ENCODE measurements at places on chromosomes 2 and 18. TPM values are rescaled to one million over a fixed set of nuclear protein-coding genes. Genes with fewer than 3 reads are reported as not detected.
A peak's percentile ranks its signal among the peaks of the same experiment; 100 is the strongest.

GRCh38 chr18:11981543-11982366, 448 bp downstream of the IMPA2 start:
- peak; percentile 84 for DNase-seq

GRCh38 chr18:9741406-9741792, 33.3 kb downstream of the RAB31 start:
- DNase-seq = no peak

DNA sequence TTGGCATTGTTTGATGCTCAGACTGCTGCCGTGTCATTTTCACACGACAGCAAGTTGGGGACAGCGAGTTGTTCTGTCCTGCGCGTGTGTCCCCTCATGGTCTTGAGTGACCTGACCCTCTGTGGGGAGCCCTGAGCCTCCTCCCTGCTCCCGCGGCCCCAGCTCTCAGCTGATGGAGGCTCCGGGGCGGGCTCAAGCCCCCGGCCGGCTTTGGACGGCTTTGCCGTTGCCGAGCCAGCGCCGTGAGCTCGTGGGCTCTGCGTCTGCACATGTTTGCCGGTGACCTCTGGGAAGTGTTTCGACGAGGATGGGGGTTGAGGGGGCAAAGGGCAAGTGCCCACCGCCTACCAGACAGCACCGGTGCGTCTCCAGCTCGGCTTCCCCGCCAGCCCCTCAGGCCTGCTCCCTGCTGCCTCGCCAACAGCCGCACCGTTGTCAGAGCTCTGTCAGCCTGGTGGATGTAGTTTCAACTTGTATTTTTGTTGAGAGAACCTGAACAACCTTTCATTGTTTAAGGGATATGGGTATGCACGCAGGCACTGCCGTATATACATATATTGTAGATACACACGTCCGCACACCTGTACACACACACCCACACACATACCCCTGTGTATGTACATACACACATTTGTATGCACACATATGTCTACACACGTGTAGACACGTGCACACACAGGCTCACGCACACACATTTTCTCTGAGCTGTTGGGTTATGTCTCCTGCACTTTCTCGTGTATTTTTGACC, 13.7 kb downstream of the PDCD1 start:
- peak; percentile 44 for DNase-seq

DNA sequence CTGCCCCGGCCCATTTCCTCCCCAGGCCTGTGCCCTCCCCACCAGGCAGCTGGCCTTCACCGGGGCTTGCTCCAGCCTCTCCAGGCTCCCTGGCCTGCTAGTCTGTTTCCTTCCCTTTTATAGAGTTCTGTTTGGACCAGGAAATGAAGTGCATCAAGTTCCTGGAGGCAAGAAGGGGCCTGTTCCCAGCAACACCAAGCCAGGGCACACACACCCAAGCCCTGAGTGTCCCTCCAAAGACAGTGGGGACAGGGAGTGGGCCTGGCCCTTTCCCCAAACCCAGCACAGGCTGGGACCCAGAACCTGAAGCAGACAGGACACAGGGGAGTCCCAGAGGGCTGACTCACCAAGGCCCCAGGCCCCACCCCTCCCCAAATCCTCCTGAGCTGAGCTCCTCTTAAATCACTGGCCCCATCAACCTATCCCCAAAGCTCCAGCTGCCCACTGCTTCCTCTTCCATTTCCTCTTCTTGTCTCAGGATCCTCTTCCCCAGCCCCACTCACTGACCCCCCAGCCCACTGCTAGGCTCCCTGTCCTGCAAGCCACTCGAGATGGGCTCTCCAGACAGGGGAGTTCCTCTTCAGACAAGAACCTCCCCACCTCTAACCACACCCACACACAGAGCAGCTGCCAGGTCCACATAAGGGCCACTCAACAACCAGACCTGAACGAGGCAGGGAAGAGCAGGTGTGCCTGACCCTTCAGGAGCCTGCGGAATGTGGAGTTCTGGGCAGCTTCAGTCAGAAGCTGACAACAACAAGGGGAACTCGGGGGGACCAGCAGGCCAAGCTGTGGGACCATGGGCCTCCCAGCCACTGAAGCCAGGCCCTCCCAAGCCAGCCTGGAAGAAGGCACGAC, 74.2 kb downstream of the TNS1 start:
- DNase-seq = peak; percentile 89

Gene EFHD1
- polyA plus RNA-seq = 135 TPM

DNA sequence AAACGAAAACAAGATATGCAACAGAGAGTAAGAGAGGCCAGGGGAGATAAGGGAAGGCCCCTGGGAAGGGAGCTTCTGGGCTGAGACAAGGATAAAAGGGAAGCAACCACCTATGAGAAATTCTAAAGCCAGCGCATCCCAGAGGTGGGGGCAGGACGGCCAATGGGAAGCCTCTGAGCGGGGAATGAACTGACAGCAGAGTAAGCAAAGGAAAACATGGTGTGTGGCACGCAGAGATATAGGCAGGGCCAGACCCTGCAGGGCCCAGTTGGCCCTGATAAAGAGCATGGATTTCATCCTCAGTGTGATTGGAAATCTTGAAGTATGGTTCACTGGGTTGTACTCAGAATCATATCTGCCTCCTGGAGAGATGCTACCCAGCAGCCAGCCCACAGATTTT, 78.7 kb downstream of the IRS1 start:
- DNase-seq = no peak

Gene ASB1
- polyA plus RNA-seq = 20.0 TPM

DNA sequence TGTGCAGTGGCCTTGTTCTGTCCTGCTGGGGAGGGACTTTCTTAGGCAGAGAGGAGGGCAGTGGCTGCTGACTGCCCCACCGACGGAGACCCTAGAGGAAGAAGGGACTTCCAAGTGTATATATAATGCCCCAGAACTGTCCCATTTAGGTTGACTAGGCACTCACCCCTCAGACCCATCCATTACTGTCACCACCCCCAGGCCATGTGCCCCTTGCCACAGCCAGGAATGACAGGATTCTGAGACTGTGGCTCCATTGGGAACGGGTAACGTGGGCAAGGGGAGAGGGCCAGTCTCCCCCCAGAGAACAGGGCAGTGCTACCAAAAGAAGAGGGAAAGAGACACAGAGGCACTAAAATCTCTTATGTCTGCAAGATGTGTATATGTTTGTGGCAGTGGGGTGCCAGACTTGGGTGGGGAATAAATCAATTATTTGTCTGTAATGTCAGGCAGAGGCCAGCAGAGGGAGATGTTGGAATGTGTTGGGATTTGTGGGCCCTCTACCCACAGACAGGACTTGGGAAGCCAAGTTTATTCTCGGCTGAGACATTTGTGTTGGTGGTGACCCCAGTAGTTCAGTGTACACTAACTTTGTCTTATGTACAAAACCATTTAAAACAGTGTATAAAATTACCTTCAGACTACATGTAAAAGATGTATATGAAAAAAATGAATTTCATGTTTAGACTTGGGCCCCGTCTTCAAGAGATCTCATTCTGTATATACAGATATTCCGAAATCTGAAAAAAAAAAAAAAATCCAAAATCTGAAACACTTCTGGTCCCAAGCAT, 24.0 kb upstream of the TMEM37 start:
- DNase-seq = no peak

Gene MARCHF4
- not detected for polyA plus RNA-seq

- DNase-seq = no peak
Observed at GRCh38 chr2:75666911-75667310, 20.3 kb downstream of the MRPL19 start.

GRCh38 chr2:60880643-60881046, 729 bp upstream of the REL start:
- no peak for DNase-seq

- DNase-seq = no peak
Observed at GRCh38 chr2:164182116-164182627, 439.1 kb downstream of the GRB14 start.

Gene DYSF
- polyA plus RNA-seq = 13.8 TPM

Gene PDCD1
- polyA plus RNA-seq = not detected

DNA sequence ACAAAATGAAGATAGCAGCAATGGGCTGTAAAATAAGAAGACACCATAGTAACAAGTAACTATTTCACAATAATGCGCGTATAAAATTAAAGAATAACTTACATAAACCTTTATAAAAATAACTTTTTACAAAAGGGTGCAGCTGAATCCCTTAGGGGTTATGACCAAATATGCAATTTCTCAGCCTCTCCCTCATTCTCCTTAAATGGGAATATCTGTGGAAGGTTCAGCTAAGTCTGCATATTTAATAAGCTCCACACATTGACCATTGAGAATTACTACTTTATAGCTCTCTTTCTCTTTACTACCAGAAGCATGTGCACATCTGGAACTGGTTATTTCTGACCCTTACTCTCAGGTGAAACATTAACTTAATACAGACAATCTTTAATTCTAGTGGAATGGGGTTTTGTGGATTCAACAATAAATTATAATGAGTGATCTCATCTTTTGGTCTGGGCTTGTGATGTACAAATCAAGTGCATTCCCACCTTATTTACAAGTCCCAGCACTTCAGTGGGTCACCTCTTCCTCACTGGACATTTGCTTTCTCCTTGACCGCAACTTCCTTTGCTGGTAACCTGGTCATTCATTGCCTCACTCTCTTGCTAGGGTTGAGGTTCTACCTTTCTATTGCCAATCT, 15.7 kb downstream of the ARHGAP15 start:
- no peak for DNase-seq

Data from aorta (tissue), 5 donors.